ENCODE measurements at places on chromosomes 12 and 14.

DNA sequence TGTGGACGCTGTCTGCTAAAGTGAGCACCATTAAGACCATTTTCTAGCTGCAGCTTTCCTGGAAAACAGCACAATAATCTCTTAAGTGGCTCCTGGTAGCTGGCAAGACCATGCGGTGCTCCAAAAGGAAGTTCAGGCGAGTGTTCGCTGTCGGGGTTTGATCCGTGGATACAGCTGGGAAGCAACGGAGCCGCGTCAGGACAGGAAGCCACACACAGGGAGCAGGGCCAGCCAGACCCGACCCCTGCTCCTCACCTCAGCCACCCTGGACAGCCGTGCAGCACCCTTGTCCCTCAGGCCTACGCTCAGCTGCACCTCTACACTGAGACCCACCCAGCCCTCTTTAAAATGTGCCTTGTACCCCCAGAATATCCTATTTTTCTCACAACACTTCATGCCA is 19.4 kb downstream of the ZFYVE21 start:
- DNase-seq = no peak

DNA sequence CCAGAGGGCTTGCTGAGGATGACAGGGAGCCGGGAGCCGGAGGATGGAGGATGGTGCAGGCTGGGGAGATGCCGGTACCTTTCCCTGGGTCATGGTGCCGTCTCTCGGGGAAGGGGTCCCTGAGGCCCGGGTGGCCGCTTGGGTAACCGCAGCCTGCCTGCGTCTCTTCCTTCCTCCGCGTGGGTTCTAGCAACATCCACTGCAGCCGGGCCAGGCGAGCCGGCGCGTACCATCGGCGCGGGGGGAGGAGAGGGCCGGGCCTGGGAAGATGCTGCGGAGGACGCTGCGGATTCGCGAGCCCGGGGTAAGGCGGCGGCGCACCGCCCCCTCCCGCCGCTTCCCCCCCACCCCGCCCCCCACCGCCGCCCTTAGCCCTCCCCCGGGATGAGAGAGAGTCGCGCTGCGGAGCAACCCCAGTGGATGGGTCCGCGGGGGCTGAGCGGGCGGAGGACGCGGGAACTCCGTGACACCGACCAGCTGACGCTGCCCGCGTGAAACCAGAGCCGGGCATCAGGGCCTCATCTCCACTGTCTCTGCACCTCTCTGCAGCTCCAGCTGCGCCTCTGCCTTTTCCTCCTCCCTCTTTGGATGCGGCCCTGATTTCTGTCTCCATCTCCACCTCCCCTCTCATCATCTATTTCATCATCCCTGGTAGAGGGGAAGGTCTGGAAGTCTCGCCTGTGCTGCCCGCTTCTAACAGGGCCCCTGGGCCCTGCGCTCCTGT is at the start of gene FAIM2:
FAIM2 (minus strand) TSS at position 201 of the 724 bp plus-strand sequence; CDS start at position 93, 108 bp downstream.
- peak; percentile 43 for DNase-seq

DNA sequence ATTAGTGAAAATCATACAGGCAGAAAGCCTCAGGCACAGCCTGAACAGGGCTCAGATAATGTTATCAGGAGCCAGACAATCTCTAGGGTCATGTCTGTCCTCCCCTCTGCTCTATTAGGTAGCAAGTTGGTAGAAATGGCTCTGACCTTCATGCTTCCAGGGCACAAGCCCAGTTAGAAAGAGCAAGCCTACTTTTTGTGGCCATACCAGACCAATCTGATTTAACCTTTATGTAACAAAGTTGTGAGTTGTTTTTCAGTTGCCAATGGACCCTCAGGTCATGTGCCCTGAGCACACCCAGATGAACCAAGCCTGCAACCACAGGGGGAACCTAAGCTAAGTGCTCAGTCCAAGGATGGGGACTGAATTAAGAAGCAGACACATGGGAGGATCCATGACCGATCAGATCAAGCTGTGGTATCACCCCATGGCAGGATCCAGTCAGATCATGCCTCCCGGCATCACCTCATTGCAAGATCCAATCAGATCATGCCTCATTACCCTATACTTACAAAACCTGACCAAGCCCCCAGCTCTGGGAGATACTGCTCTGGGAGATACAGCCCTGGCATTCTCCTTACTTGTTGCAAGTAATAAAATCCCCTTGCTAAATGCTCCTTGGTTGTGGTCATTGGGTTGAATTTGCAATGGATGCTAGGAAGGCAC is 18.8 kb upstream of the HIGD1C start:
- no peak for DNase-seq

GRCh38 chr12:127191129-127191528 is 1075.8 kb upstream of the TMEM132C start:
- no peak for DNase-seq

DNA sequence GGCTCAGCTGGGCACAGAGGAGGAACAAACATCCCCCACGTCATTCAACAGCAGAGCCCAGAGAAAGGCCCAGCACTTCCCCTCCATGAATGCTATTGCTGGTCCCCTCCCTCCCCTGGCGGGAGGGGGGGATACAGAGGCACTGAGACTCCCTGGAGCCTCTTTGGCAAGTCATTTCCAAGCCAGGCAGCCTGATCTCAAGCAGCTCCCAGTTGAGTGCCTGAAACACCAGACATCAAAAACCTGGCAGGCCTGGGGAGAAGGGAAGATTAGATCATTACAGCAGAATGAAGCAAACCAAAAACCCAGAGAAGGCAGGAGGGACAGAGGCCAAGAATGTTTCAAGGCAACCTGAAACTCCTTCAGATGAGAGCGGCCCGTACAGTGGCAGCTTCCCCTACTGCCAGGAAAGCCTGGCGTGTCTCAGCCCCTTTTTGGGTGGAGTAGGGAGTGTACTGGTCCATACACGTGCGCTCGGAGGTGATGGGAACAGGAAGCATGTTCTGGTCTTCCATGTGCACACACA is 92.1 kb downstream of the LRRC74A start:
- DNase-seq = no peak
